HFFc6 (cell line): ENCODE measurements at places on chromosomes 7 and 10.

GRCh38 chr10:22263106-22263505 lies 45.3 kb upstream of the EBLN1 start:
- DNase-seq = no peak

DNA sequence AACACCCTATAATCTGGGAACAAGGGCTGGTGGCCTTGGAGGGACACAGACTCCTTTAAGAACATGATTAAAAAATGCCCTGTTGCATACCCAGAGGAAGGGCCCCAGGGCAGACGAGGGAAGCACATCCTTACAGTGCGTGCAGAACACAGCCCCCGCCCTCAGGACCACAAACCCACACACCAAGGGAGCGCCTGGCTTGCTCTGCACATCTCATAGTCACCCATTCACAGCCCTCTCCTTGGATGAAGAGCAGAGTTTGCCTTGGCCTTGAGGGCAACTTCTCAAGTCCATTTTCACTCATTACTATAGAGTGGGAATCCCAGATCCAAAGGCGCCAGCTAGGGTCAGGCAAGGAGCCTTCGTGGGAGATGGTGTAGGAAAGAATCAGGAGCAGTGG lies 6.3 kb upstream of the VSIR start:
- DNase-seq = no peak

DNA sequence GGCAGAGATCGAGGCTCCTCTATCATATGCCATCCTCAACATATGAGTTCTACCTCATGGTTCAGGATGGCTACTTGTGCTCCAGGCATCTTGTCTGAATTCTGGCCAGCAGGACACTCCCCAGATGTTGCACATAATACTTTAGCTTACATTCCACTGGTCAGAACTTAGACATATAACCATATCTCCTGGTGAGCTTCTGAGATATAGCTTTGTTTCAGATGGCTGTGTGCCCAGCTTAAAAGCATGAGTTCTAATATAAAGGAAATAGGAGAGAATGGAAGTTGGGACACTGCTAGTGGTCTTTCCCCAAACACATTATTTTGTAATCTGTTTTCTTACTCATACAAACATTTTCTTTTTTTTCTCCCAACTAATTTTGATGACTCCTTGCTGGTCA lies 50.8 kb upstream of the IFRD1 start:
- DNase-seq = no peak

DNA sequence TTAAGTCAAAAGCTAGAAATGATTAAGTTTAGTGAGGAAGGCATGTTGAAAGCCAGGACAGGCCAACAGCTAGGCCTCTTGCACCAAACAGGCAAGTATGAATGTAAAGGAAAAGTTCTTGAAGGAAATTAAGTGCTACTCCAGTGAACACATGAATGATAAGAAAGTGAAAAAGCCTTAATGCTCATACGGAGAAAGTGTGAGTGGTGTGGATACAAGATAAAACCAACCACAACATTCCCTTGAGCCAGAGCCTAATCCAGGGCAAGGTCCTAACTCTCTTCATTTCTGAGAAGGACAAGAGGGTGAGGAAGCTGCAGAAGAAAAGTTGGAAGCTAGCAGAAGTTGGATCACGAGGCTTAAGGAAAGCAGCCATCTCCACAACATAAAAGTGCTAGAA lies 53.0 kb downstream of the DNAJC1 start:
- no peak for DNase-seq

GRCh38 chr10:1774796-1775195 lies 37.5 kb upstream of the ADARB2 start:
- no peak for DNase-seq

DNA sequence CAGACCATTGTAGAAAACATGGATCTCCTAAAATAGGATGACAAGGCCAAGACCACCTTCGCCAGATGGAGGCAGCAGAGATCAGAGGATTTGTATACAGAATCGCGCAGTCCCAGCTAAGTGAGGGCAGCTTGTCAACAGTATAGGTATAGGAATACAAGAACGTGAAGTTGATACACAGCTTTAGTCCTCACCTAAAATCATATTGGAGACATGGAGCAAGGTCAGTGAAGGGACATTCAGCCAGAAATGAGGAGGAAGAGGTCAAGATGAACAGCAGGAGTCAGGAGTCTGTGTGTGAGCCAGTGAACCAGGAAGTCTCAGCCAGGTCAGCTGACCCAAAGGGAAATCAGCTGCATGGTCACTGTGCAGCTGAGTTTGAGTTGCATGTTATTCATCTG lies 263.4 kb upstream of the PRKCQ start:
- no peak for DNase-seq

DNA sequence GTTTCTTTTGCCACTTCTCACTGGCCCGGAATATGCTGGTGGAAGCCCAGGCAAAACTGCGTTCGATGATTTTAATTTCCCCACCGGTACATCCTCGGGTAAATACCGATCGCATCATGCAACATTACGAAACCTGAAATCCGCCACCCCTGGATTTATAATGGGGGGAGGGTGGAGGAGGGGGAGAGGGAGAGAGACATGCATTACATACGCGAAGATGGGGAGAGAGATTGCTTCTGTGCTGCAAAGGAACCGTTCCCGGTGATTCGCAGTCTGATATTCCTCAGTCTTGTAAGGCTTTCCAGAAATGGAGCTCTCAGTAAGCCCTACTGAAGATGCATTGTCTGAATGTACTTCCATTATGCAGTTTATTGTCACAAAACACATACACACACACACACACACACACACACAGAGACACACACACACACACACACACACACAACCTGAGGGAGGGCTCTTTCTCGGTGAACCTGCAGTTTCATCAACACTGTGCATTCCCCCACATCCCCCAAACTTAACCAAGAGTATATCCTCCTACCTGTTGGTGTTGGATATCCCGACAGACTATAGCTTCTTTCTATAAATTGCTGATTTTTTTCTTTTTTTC lies 741 bp downstream of the GPR85 start:
- DNase-seq = peak; percentile 1

DNA sequence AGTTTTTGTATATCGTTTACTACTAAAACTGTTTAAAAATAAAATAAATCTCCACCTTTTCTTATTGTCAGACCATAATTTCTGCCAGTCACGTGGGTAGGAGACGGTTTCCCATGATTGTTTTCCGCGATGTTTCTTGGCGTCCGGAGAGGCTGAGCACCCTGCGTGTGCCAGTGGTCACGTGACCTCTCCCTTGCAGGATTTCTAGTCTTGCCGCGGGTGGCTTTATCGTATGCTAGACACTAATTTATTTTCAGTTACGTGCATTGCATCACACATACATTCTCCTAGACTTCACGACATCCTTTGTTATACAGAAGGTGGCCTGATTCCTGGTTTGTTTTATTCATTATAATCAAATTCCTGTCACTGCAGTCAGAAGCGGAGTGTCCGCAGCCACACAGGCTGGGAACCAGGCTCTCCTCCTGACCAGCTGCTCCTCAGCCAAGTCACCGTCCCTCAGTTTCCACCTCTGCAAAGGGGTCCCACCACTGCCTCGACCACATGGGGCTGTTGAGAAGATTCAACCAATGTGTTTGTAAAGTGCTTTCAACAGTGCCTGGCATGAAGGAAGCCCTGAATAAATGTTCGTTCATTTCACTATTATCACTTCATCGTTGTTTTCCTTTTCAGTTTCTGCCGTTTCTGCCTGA lies 203.2 kb upstream of the PPP2R2D start:
- DNase-seq = no peak

- DNase-seq = no peak
Observed at GRCh38 chr10:110773693-110774068, 98.0 kb upstream of the PDCD4 start.

DNA sequence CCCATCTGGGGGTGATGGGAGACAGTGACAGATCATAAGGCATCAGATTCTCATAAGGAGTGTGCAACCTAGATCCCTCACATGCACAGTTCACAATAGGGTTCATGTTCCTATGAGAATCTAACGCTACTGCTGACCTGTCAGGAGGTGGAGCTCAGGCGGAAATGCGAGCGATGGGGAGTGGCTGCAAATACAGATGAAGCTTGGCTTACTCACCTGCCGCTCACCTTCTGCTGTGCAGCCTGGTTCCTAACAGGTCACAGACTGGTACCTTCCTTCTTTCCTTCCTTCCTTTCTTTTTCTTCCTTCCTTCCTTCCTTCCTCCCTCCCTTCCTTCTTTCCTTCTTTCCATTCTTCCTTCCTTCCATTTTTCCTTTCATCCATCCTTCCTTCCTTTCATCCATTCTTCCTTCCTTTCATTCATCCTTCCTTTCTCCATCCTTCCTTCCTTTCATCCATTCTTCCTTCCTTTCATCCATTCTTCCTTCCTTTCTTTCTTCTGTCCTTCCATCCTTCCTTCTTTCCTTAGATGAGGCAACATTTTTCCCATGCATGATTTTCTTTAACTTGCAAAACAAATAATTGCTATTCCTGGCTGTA lies 370.0 kb upstream of the AUTS2 start:
- DNase-seq = no peak

DNA sequence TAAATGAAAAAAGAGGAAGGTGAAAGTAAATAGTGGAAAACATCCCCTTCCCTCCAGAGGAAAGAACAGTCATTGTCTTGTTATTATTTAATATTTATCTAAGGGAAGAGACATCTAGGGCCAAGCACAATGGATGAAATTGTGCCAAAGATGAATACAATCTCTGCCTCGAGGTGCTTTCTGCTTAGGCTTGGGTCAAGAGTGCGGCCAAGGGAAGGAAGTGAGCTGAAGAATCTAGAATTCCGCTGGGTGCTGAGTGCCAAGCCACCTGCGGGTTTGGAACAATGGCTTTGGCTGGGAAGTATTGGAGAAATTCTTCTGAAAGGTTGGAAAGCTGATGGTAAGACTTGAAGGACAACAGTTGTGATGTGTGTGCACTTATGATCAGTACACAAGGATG lies 531.3 kb upstream of the FZD8 start:
- DNase-seq = no peak

- DNase-seq = no peak
Observed at GRCh38 chr7:126411821-126412383, 840.8 kb downstream of the GRM8 start.

GRCh38 chr7:129831424-129832058 lies 121.2 kb downstream of the UBE2H start:
- peak; percentile 91 for DNase-seq

- no peak for DNase-seq
Observed at GRCh38 chr7:79301419-79301818, 152.0 kb downstream of the MAGI2 start.

DNA sequence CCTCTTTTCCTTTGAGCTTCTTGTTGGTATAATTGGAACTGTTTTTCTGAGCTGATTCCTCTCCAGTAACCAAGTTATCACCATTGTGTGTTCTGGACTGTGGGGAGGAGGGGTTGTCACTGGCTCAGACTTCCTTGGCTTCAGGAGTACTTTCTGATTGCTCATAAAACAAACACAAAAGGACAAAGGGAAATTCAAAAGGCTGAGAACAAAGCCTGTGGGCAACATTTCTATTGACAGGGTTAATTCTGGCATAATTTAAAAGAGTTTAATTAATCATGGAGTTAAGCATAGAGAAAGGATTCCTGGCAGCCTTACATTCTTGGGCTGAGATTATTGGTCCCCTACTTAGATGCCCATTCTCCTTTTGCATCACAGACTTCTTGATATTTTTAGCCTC lies 222.9 kb upstream of the KMT2E start:
- no peak for DNase-seq

DNA sequence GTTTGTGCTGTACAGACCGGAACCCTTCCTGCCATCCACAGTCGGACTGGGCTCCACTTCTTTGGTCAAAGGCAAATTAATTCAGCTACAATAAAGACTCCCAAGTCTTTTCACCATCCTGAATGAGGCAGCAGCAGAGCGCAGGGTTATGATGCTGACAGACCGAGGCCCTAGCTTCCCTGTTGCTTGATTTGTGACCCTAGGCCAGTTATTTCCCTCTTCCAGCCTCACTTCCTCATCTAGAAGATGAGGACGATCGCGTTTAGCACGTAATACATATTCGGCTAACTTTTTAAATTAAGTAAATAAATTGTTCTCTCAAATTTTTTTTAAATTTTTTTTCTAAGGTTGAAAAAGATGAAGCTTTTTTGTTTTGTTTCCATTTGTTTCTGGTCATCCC lies 18.1 kb downstream of the ADRB1 start:
- DNase-seq = no peak

DNA sequence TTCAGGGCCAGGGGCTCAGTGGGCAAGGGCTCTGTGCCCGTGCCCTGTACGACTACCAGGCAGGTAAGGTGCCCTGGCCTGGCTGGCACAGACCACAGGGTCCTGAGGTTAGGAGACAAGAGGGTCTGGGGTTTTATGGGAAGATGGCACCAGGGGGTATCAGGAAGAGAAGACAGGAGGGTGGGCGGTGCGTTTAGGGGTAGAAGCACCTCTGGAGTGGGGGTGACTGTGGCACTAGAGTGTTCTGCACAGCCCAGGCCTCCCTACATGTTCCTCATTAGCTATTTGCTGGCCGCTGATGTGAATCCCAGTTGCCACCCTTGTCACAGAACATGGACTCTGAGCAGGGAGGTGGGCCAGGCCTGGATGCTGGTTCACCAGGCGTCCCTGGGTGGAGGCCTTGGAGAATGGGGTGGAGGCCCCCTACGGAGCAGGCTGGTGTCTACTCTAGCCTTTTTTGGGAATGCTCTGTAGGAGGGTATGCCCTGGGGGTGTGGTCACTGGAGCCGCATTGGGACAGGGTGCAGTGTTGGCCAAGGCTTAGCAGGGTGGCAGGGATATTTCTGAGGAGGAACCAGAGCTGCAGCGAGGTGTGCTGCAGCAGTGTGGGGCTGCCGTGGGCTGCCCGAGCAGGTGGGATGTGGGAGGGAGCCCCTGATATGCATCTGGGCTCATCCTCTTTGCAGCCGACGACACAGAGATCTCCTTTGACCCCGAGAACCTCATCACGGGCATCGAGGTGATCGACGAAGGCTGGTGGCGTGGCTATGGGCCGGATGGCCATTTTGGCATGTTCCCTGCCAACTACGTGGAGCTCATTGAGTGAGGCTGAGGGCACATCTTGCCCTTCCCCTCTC lies 5.0 kb downstream of the PGAM2 start:
- DNase-seq = no peak

GRCh38 chr10:78532480-78533042 lies 498.9 kb downstream of the RPS24 start:
- DNase-seq = no peak

- DNase-seq = no peak
Observed at GRCh38 chr10:131819241-131820072, 81.4 kb upstream of the PPP2R2D start.

- DNase-seq = no peak
Observed at GRCh38 chr10:63094405-63094804, 38.7 kb upstream of the NRBF2 start.

GRCh38 chr10:79560160-79560709 lies at the start of gene SFTPA2:
TSS of gene SFTPA2 (minus strand) at chr10:79560407. CDS start at chr10:79559483, 924 bp downstream.
- DNase-seq = no peak

GRCh38 chr7:91941450-91941849 lies 788 bp downstream of the AKAP9 start:
- peak; percentile 17 for DNase-seq

GRCh38 chr7:129279757-129280156 lies 54.9 kb downstream of the AHCYL2 start:
- no peak for DNase-seq

DNA sequence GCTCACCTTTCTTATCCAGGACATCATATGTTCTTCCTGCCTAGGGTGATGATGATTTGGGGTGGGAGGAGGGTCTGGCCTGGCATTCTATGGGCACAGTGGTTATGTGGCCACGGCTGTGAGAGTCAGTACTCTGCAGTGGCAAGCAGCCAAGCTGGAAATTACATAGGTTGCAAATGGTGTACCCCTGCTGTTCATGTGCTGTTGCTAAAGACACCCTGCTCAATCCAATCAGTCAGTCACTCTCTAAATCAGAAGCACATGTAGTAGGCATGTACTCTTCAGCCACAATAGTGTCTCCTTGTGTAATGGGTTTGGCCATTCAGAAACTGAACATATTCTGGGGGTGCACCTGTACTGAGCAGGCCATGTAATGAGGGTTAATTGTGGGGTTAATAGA lies 449.1 kb upstream of the ANKRD30A start:
- no peak for DNase-seq

- peak; percentile 83 for DNase-seq
Observed at GRCh38 chr10:3071405-3072198, 4.3 kb downstream of the PFKP start.
